ENCODE measurements at places on chromosomes 4 and X.

DNA sequence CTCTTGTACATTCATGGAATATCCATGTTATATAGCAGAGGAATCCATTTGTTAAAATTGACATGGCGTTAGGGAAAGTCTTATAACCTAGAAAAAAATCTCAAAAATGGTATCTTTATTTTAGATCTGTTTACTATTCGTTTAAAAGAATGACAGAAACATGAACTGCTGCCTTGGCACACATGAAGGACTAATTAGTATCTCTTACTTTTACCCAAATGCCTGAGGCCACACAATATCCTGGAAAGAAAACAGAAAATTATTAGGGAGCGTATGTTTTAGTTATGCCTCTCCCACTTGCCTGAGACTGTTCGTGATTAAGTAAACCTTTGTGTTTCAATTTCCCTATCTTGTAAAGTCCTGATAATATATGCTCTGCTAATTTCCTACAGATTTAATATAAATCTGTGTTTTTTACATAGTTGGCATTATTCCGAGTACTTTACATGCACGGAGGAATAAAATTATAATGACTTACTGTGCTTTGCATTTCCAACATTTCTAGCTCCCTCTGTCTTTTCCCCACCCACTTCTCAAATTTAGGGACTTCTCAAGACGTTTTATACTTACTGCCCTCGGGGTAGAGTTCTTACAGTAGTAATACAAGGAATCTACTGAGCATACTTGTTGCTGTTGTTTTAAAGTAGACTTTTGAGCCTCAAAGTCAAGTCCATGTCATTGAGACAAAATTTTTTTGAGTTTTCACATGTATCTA lies 147.3 kb downstream of the VEGFC start:
- no peak for DNase-seq

GRCh38 chr4:100168521-100168920 lies 21.7 kb downstream of the DDIT4L start:
- DNase-seq, result no peak

DNA sequence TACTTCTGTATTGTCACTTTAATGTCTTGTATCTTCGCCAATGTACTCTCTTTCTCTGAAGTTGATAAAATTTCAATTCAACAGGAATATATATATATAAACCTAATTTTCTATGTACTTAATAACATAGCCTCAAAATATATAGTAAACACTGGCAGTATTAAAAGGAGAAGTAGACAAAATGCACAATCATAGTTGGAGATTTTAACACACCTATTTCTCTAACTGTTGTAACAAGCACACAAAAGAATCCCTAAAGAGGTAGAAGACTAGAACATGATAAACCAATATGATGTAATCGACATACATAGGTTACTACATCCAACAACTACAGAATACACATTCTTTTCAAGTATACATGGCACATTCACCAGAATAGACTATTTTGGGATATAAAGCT lies 65.5 kb downstream of the ZNF81 start:
- no peak for DNase-seq

GRCh38 chr4:95106408-95106928 lies 348.7 kb downstream of the BMPR1B start:
- no peak for DNase-seq

DNA sequence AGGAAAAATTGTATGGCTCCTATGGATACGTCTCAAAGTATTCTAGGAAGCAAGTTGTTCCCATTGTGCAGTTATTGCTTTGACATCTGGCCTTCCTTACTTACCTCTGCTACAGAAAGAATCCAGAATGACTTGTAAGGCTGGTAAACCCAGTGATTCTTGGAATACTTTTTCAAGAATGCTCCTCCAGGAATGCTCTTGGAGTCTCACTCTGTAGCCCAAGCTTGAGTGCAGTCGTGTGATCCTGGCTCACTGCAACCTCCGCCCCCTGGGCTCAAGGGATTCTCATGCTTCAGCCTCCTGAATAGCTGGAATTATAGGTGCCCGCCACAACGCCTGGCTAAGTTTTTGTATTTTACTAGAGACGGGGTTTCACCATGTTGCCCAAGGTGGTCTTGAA lies 38.1 kb downstream of the GAB1 start:
- no peak for DNase-seq

GRCh38 chr4:73705056-73705432 lies 35.3 kb upstream of the CXCL8 start:
- DNase-seq, result no peak

DNA sequence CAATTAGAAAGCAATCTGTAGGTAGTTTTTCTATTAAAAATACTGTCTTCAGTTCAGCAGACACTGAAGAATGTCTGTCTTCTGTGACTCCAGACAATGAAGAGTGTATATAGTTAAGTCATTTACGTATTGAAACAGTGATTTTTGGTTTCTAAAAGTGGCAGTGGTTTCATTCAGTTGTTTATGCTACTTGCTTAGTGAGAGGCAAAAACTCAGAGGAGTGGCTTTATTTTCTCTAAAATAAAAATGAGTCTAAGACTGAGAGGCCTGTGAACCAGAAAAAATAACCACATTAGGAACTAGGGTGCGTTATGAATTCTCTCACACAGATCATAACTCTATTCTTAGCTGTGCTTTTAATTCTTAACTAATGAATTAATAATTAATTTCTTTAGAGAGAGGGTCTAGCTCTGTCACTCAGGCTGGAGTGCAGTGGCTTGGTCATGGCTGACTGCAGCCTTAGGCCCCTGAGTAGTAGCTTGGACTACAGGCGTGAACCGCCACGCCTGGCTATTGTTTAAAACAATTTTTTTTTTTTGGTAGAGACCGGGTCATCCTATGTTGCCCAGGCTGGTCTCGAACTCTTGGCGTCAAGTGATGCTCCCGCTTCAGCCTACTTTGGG lies 31.4 kb downstream of the FREM3 start:
- no peak for DNase-seq

DNA sequence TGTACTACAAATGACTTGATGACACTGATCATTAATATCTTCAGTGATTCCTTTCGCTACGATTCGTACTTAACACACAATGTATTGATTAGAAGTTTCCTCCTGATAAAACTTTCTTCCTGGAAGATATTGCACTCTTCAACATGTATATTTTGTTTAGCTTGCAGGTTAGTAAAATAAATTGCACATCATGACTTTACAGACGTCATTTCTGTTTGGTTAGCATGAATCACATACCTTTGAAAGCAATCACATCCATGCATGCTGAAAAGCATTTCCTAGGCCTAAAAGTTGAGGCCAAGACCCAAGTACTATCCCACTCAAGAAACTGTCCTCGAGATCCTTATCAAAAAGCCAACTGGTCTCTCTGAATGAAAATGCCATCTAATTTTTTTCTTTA lies 1841.0 kb upstream of the PCDH7 start:
- no peak for DNase-seq

Data from D721Med (cell line).